ENCODE measurements at places on chromosomes 7 and 10.

- DNase-seq, result no peak
Measured at GRCh38 chr7:143237366-143237765, 15.5 kb downstream of the TAS2R40 start.

DNA sequence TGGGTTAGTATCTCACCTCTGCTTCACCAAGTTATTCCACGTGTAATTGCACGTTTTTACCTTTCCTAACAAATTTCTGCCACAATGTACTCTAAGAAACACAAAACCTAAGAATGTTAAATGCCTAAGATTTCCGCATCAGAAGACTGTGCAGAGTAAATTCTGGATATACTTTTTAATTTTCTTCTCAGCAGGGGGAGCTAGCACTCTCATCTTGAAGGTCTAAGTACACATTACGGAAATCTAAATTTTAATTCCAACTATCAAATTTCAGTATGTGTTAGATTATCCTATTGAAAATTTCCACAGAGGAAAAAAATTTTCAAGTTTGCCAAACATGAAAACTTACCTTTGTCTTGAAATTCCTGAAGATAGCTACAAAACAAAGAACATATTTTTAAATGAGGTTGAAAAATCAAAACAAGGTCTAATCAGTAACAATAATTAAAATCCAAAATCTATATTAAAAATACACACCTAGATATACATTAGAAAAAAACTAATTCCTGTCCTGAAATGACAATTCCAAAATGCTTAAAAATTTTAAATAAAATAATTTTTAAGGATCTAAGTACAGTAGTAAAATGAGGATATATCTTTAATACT is 10.5 kb downstream of the SKAP2 start:
- no peak for DNase-seq

DNA sequence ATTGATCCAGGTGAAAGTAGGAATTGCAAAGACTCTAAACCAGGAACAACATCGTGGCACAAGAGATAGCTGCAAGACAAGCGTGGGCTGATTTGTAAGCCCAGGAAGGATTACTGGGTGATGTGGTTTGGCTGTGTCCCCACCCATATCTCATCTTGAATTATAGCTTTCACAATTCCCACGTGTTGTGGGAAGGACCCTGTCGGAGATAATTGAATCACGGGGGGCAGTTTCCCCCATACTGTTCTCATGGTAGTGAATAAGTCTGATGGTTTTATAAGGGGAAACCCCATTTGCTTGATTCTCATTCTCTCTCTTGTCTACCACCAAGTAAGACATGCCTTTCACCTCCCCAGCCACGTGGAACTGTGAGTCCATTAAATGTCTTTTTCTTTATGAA is 59.5 kb downstream of the ST8SIA6 start:
- DNase-seq, result no peak

- no peak for DNase-seq
Measured at GRCh38 chr7:73903321-73904218, 42.6 kb downstream of the TMEM270 start.

- no peak for DNase-seq
Measured at GRCh38 chr10:131035779-131036178, 275.7 kb downstream of the TCERG1L start.

- DNase-seq, result no peak
Measured at GRCh38 chr10:123494301-123494808, 171.8 kb upstream of the GPR26 start.

GRCh38 chr10:88913127-88913526 is 33.1 kb downstream of the STAMBPL1 start:
- no peak for DNase-seq

DNA sequence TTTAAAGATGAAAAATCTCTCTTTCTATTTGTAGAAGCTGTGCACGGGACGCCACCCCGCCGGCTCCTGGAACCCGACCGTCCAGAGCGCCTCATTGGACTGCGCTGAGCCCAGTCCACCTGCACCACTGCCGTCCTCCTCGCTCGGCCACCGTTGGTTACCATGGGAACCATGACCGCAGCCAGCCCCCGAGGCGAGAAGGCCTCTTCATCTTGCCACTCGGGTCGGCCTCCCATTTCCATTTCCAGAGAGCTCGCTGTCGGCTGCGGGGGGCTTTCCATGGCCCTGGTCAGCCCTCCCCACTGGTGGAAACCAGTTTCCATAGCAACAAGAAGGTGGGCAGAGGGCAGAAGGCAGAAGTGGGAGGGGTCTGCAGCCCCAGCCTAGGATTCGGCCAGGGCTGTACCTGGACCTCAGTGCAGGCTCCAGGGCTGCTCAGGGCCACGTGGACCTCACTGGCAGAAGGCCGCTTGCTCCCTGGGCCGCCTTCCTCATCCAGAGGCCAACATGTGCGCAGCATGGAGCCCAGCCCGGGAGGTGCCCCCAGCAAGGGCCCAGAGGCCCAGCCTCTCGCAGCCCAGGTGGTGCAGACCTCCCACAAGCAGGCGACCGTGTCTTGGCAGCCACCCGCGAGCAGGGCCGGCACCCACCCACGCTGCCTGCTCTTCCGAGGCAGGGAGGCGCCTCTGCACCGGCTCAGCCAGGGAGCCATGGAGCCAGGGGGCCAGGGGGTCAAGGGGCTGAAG is 283.5 kb upstream of the PPP2R2D start:
- no peak for DNase-seq

Measured in HS-5 (cell line).